Stimulated activated CD4-positive, alpha-beta T cell treated with anti-CD3 and anti-CD28 coated beads, Interleukin-1b, Interleukin-23, amount 100 ng/mL, for 1 hour (primary cell): ENCODE measurements at places on chromosomes 6 and 20.
A peak's percentile ranks its signal among the peaks of the same experiment; 100 is the strongest.

DNA sequence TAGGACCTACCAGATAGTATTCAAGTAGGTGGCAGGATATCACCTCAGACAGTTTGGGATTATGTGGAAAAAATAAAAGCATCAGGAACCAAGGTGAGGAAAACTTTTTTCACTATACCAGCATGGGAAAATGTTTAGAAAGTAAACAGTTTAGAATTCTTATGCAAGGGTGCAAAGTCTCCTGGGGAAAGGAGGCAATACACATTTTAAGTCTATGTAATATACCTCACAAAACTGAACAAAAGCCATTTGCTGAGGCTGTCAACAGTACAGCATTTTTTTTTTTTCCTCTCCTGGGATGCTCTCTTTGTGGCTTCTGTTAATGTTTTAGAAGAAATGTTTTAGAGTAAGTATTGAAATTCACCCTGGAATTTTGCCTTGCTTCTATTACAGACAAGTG lies 73.5 kb downstream of the PHF3 start:
- DNase-seq: no peak

- no peak for DNase-seq
Measured at GRCh38 chr20:32248043-32248442, 29.4 kb upstream of the KIF3B start.

GRCh38 chr6:32741031-32741960 lies at the start of gene HLA-DQA2:
TSS of gene HLA-DQA2 (plus strand) at chr6:32741391. CDS start at chr6:32741444, 53 bp downstream.
- DNase-seq: no peak

DNA sequence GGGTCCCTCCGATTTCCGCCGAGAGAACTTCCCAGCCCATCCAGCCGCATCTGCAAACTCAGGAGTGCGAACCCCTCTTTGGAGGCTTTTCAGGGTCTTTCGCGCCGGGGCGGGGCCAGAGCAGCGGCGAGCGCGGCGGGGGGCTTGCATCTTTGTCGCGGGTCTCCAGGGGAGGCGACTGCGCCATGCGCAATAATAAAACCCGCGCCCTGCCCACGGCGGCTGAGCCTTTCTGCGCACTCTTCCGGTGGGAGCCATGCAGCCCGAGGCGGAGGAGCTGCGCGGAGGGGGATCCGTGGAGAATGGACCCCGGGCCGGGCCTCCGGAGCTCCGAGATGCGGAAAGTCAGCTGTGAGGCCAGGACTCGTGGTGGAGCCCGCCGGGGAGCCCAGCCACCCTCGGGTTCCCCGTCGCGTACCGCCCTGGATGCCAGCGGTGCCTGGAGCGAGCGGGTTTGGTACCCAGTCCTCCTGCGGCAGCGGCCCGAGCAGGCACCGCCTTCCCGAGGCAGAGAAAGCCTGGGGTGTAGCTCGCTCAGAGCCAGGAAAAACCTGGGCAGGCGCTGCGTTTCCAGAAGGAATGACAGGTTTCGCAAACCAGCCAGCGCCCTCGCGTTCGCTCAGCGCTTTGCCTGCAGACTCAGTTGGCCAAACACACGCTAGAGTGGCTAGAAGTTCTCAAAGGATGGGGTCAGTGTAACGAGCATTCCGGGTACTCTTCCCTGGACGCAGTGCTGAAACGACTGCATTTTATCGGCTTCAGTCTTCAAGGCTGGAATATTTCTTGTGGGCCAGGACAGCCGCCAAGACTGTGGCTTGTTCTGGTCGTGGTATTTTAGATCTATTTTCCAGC lies 1.2 kb downstream of the AKAP12 start:
- no peak for DNase-seq

GRCh38 chr6:37517411-37517812 lies 17.7 kb upstream of the CCDC167 start:
- DNase-seq: peak; percentile 42

- DNase-seq: no peak
Measured at GRCh38 chr6:44278315-44278714, 8.1 kb downstream of the TMEM151B start.

GRCh38 chr6:84687431-84687830 lies 77.0 kb downstream of the TBX18 start:
- DNase-seq: no peak

GRCh38 chr20:1503564-1504227 lies 12.5 kb upstream of the SIRPB2 start:
- peak; percentile 43 for DNase-seq
